Mammary epithelial cell (primary cell): ENCODE measurements at places on chromosomes 1 and 21.

GRCh38 chr1:71357708-71358107, 276.9 kb upstream of the ZRANB2 start:
- DNase-seq, result no peak

GRCh38 chr1:83065952-83066727, 932.8 kb downstream of the TTLL7 start:
- no peak for DNase-seq

GRCh38 chr1:180862305-180862704, 50.4 kb upstream of the KIAA1614 start:
- no peak for DNase-seq

GRCh38 chr1:84876353-84876752, 16.7 kb downstream of the LPAR3 start:
- no peak for DNase-seq
